GM18507 (cell line): ENCODE measurements at places on chromosomes 2 and 18.

DNA sequence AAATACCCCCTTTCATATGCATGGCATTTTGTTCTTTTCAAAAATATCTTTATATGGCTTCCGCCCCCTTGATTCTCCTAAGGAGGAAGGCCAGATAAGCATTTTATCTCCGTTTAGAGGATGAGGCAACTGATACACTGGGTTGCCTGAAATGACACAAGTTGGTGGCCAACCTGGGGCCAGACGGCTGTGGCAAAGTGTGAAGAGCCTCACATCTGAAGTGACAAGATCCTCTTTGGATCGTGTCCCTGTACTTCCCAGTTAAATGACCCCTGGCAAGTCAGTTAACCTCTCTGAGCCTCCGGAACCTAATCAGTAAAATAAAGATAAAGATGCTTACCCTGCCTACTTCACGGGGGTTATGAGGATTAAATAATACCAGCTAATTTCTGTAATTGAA lies 4.6 kb downstream of the SETBP1 start:
- DNase-seq = no peak

DNA sequence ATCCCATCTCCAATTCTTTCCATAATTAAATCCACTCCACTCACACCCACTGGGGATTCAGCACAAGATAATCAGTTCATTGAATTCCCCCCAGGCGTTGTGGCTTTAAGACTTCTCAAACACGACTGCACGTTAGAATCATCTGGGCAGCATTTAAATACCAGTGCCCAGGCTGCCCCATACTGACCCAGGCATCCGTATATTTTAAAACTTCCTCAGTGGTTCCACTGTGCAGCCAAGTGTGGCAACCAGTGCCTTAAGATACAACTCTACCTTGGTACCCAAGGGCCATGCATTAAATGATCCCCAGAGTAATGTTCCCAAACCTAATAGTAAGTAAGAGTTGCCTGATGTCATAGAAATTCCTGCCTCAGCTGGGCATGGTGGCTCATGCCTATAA lies 54.3 kb upstream of the BZW1 start:
- DNase-seq = no peak

- DNase-seq = no peak
Measured at GRCh38 chr2:145141981-145142380, 622.1 kb upstream of the ZEB2 start.

DNA sequence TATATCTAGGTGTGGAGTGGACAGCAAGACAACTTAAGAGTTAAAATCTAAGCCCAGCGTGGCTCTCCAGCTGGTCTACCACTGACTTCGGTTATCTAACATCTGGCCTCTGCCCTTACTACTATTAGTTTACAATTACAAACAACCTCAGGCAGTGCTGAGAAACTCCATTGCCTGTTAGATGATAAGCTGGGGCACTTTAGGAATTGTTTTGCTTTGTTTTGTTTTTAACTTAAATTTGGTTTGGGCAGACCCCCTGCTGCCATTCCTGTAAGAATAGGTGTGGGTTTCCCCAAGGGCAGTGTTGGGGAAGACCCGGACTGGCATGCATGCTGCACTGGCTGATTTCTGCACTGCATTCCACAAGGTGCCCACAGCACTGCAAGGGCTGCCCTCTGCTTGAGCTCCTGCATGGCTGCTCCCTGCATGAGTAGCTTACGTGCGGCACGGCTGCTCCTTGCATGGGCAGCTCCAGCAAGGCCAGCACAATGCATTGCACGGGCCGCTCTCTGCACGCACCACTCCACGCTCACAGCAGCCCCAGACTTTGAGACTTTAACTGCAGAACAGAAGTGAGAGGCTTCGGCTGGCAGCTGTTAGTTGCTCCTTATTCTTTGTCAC lies 74.2 kb upstream of the SERTAD2 start:
- no peak for DNase-seq

DNA sequence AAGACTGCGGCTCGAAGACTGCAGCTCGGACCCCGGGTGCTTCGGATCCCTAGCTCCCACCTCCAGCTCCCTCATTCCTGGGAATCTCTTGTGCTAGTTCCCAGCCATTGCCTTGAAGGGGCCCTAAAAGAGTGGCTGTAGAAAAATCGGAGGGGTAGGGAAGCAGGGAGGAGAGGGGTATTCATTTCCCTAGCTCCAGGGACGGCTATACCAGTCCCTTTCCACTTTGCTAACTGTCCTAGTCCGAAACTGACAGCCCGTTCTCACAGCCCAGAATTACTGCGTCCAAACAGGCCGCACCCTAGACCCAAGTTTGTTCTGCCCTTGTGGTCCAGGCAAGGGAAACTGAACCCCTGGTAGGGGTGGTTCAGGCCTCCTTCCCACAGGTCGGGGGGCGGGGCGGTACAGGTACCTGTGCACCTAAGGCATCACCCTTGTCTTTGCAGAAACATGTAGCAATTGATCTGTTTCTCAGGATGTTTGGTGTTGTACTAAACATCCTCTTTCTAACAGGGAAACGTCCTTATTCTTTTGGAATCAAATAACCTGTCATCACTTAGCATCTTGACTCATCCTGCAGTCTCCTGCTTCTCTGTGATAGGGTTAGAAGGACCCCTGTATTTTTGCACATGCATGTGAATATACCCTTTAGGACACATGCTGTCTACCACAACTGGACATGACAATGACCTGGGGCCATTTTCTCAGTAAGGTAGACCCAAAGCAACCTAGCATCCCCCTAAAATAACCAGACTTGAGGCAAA lies 4.0 kb downstream of the EMX1 start:
- DNase-seq = no peak

DNA sequence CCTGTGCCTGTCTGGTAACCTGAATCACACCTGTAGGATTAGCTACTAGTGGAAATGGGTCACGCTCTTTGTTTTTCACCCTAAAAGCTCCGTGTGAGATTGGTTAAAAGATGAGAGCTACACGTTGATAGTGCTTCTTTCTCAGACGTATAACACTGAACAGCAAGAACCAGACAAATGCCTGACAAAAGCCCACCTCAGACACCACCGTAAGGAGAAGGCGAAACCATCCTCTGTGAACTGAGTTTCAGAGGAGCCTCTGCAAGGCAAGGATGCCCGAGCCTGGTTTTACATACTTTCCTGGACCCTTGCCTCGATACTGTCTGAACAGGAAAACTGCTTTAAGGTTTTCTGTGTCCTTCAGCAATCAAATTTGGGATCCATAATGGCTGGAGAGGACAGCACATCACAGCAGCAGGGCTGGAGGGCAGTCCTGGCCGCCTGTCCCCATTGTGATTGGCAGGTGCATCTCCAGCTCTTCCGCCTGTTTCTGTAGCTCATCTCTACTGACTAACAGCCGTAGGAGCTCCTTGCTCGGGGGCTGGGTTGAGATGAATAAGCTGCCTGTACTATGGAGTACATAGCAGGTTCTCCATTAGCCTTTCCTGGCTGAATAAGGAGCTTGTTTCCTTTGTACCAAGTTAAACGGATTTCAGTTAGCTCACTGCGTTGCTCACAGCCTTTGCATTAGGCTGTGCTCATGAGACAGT lies 155.5 kb downstream of the MYT1L start:
- DNase-seq = no peak

GRCh38 chr2:109423556-109424359 lies 190.0 kb downstream of the SEPTIN10 start:
- DNase-seq = no peak
